DND-41 (cell line): ENCODE measurements at places on chromosomes 6 and 20.

DNA sequence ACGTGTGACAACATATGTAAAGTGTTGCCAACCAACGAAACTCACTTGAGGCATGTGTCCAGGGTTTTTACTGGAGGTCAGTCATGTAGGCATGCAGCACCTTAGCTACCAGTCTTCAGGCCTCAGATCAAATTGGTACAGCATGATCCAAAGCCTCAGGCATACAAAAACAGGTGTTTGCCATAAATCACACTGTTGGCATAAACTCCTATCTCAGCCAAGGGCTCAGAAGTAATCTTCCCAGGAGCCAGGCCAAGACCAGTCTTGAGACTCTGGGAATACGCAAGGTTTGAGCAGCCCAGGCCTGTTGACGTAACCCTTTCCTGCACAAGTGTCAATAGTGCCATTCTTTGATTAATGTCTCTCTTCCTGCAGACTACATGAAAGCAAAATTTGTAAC is 163.5 kb downstream of the PRL start:
- no peak for DNase-seq

DNA sequence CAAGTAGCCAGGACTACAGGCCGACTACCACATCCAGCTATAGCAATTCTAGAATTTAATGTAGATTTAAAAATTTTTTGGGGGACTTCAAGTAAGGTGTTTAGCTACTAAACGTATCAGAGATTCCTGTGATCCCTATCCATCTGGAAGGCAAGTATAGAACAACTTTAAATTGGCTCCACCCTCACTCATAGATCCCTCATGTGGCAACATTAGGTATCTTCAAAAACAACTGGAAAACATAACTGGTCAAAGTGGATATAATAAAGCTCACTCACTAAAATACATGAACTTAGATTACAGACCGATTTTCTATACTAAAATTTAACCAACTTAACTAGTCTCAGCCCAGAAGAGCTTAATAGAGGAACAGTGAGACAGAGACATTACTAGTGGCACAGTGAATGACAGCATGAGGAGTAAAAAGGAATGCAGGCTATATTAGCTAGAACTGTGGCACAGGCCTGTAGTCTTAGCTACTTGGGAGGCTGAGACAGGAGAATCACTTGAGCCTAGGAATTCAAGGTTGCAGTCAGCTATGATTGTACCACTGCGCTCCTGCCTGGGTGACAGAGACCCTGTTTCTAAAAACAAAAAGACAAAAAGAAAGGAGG is 14.7 kb downstream of the NUP153 start:
- DNase-seq = no peak

DNA sequence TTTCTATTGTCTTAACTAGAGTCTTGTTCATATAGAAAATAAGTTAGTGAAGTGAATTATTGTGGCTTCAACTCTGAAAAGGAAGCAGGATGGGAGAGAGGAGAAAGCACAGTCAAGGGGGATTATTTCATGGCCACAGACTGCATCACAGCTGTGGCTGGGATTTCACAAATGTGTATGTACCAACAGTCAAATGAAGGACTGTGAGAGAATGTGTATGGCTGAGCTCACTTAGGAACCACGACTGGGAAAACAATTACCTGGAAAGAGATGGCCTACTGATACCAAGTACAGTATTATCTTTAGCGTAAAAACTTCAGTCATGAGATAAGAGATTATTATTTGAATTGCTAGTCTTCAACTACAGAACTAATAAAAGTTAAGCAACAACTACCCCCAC is 54.9 kb downstream of the SESN1 start:
- no peak for DNase-seq

GRCh38 chr6:10722570-10722819 is 375 bp upstream of the TMEM14C start:
- DNase-seq = no peak

DNA sequence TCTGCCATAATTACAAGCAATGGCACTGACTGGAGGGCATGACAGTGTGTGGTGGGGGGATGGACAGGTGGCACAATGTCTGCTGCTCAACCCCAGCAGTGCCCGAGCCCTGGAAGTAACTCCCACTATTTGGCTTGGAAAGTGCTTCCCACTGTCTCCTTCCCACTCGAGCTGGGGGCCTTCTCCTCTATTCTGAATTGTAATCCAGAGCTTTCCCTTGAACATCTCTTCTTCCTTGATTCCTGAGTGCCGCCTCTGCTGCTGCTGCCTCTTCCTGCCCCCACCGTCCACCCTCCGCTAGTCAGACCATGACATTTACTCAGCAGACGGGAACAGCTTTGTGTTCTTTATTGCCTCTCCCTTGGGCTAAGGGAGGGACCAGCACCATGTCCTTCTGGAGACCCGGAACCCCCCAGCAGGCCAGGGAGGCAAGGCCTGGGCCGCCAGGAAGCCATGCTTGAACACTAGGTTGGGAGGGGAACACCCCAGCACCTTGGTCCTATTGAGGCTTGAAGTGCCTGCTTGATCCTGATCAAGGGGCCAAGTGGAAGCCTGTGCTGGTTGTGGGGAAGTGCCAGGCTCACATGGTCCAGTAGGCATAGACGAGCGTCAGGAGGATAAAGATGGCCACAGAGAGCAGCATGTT is 17.0 kb downstream of the CCDC167 start:
- DNase-seq = no peak

DNA sequence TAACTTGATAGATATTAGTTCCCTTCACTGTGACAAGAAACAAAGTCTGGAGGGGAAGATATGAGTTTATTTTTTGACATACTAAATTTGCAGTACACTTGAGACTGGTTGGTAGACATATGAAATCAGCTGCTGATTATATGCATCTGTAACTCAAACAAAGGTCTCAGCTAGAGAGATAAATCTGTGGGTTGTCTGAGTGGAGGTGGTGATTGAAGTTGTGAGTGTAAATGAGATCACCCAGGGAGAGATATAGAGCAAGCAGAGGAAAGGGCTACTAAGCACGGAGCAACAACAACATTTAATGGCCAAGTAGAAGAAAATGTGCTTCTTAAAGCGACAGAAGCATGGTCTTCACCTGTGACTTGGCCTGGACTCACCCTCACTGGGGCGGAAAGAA is 173.2 kb upstream of the EYA4 start:
- no peak for DNase-seq

GRCh38 chr20:31674895-31675827 is 37.4 kb downstream of the COX4I2 start:
- peak; percentile 95 for DNase-seq

DNA sequence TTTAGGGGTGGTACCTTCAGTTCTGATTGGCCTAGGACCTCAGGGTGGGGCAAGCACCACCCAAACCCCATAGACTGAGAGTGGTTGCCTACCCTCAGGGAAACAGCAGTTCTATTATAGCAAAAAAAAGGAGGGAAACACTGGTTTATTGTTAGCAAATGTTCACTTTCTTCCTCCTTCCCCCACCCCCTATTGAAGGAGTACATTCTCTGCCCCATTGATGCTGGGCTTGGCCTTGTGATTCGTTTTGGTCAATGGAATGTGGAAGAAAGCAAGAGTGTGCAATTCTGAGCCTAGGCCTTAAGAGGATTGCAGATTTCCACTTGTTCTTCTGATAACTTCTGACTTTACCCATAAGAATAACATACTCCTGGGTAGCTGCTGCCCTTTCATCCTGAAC is 255.8 kb downstream of the NFATC2 start:
- DNase-seq = no peak

DNA sequence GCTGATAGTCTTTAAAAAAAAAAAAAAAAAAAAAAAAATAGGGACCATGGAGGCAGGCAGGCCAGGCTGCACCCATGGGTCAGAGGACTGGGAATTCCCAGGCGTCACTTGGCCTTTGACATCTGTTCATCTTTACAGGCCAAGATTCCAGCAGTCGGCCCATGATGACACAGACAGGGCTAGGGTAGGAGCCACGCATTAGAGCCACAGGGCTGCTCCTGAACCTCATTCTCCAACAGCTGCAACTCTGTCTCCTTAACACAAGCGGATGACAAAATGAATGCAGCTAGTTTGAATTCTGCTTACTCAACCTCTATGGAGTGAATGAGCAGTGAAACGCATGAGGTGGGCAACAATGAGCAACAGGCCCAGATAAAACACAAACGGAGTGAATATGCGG is 126.4 kb downstream of the LY86 start:
- no peak for DNase-seq

DNA sequence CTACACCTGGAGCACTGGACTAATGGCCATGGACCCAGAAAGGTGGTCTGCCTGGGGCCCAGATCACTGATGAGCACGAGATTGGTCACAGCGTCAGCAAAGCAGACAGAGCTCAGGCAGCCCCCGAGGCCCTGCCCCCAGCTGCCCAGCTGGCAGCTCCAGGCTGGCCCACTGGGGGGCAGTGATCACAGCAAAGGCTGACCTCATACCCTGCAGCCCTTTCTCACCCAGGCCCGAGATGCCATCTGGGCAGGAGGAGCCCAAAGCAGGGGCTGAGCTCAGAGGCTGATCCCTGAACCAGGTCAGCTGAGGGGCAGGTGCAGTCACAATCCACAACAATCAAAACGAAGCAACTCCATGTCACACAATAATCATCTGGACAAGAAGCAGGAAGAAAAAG is 4.1 kb downstream of the MAP1LC3A start:
- DNase-seq = peak; percentile 18

DNA sequence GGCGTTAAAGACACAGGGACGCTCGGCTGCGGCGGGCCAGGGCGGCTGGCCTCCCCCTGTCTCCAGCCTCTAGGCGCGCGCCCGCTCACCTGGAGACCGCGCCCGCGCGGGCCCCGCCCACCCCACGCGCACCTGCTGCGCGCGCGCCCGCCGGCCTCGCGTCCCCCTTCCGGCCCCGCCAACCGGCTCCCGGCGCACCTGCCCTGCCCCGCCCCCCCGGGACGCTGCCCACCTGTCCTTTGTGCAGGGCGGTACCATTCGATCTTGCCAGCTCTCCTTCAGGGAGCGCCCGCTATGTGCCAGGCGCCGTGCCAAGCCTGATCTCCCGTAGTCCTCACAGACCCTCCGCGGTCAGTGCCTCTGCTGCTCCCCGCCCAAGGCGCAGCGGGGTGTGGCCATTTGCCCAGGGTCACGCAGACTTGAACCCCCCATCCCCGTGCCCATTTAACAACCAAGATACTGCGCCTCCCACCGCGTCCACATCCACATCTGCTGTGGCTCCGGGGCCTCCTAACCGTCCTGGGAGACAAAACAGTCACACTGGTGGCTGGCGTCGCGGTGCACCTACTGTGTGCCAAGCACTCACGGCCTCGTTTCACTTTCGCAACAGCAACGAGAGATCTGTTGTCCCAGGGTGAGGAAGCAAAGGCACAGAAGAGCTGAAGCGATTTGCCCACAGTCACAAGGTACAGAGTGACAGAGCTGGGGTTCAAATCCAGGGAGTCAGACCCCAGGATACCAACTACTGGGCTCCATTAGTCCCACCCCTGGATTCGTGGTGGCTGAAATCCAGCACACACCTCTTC is 48.1 kb downstream of the NOL4L start:
- DNase-seq = peak; percentile 78

DNA sequence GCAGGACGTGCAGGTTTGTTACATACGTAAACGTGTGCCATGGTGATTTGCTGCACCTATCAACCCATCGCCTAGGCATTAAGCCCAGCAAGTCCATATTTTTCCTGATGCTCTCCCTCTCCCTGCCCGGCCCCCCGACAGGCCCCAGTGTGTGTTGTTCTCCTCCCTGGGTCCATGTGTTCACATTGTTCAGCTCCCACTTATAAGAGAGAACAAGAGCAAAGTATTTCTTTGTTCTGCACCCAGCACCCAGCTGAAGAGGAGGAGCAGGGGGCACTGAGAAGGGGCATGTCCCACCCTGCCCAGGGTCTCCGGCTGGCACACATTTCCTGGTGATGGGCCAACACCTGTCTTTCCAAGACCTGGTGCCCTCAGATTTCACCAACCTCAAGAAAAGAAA is 251.1 kb upstream of the ARID1B start:
- DNase-seq = no peak

DNA sequence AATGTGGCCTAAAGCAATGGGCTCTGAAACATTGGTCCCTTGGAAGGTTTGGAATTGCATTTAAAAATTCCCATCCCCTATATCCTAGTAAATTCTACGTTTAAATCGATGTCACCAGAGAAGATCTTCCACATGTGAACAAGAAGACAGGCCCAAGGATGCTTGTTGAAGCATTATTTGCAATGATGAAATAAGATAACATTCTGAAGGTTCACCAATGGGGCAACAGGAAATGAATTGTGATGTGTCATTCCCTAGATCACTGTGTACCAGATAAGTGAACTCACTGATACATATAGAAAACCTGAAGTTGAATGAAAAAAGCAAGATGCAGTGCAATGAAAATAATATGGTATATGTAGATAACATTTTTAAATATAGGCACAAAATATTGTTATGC is 464.3 kb upstream of the BTBD3 start:
- DNase-seq = no peak

DNA sequence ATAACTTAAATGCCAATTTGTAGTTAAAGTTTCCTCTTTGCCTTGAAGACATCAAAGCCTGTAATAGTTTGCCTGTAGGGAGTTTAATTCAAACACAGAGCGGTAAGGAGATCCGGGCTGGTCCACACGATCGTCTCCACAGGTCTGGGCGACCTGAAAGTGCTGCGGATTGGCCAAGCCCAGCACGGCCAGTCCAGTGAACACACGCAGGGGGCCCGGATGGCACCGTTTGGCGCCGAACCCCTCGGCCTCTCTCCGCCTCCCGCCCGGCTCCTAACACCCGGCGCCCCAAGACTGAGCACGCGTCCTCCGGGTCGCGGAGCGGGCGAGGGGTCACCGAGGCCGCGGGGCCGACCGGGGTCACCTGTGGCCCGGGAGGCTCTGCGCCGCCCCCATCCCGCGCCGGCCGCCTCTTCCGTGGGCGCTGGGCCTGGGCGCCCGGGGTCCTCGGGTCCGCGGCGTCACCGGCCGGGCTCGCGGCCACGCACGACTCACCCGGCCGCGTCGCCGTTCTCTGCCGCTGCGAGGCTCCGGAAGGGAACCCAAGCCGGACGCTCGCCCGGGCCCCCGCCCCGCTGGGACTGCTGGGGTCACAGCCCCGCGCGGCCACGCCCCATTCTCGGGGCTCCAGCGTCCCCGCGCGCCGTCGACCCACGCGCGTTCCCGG is 481 bp downstream of the SERPINB6 start:
- no peak for DNase-seq

GRCh38 chr6:53335224-53335994 is 13.3 kb downstream of the ELOVL5 start:
- DNase-seq = peak; percentile 25

- no peak for DNase-seq
These were observed 51.5 kb downstream of the RPS12 start for GRCh38 chr6:132865829-132866228.

GRCh38 chr6:85797993-85798392 is 155.3 kb upstream of the SYNCRIP start:
- DNase-seq = no peak

- no peak for DNase-seq
These were observed 132.9 kb upstream of the MCHR2 start for GRCh38 chr6:100126790-100127484.

GRCh38 chr6:35737413-35738211 is 780 bp downstream of the ARMC12 start:
- no peak for DNase-seq

- peak; percentile 7 for DNase-seq
These were observed 99.5 kb downstream of the FOXC1 start for GRCh38 chr6:1709234-1709641.

- no peak for DNase-seq
These were observed 5.2 kb downstream of the PI16 start for GRCh38 chr6:36959555-36960250.
